ENCODE measurements at places on chromosomes 11 and 22. TPM values are rescaled to one million over a fixed set of nuclear protein-coding genes. Genes with fewer than 3 reads are reported as not detected.

The SLC22A9 gene
- not detected for total RNA-seq

The LRRC4C gene
- 0.31 TPM for total RNA-seq

The ZNF215 gene
- 0.25 TPM for total RNA-seq

The THRSP gene
- total RNA-seq = 0.35 TPM

The ENTHD1 gene
- total RNA-seq = not detected

The EHF gene
- 0.71 TPM for total RNA-seq

The CEP126 gene
- total RNA-seq = 0.89 TPM

The NXPE2 gene
- total RNA-seq = 0.14 TPM

The KCNJ11 gene
- total RNA-seq = 31.4 TPM

The NAT10 gene
- total RNA-seq = 20.8 TPM

The MOGAT2 gene
- not detected for total RNA-seq

The LARGE1 gene
- total RNA-seq = 211 TPM

The OSBP gene
- 32.3 TPM for total RNA-seq

The ZNF214 gene
- total RNA-seq = 2.0 TPM

The KDM4E gene
- total RNA-seq = not detected

Measured in heart left ventricle (tissue), 16 donors.